Lower lobe of right lung (tissue), 2 donors: ENCODE measurements at places on chromosomes 13 and 19.

- H3K36me3 ChIP-seq = no peaks in the 10 kb centered on the region
- no peak overlapping the region for H3K4me3 ChIP-seq
- H3K27ac ChIP-seq = no peak overlapping the region
- no peaks in the 10 kb centered on the region for H3K27me3 ChIP-seq
- no peaks in the 10 kb centered on the region for H3K4me1 ChIP-seq
Observed at GRCh38 chr13:111370570-111371535, 50.4 kb downstream of the TEX29 start.

GRCh38 chr19:30371960-30372824 is at the start of gene ZNF536:
ZNF536 (plus strand) TSS chr19:30372384; CDS start chr19:30443563, 71,179 bp downstream.
- no peak for DNase-seq
- H3K36me3 ChIP-seq = no peaks in the 10 kb centered on the region
- H3K4me3 ChIP-seq = no peak within 1 kb of the TSS
- H3K27me3 ChIP-seq = peaks cover 44% of the 10 kb centered on the region
- H3K4me1 ChIP-seq = no peaks in the 10 kb centered on the region
- H3K27ac ChIP-seq = no peak within 1 kb of the TSS

DNA sequence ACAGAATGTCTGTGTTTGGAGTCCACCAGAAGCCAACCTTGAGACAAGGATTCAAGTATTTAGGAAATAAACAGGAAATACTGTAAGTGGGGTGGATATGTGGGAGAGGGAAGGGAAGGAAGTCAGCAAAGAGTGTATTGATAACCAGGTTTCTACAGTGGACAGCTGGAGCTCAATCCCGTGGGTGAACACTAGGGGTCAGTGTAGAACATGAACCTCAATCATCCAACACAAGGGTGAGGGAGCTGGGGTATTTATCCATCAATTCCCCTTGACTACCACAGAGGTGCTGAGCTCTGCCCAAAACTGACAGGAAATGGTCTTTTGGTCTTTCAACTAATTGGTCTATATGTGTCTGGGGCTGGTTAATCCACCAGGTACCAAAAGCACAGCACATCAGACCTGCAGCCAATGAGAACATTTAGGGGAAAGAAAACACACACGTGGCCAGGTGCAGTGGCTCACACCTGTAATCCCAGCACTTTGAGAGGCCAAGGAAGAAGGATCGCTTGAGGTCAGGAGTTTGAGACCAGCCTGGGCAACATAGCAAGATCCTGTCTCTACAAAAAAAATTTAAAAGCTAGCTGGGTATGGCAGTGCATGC is 5.6 kb upstream of the SYDE1 start:
- H3K27ac ChIP-seq = peak overlapping the region; percentile 31
- H3K4me1 ChIP-seq = peaks cover 2% of the 10 kb centered on the region
- H3K36me3 ChIP-seq = no peaks in the 10 kb centered on the region
- no peaks in the 10 kb centered on the region for H3K27me3 ChIP-seq
- no peak overlapping the region for H3K4me3 ChIP-seq

- H3K4me1 ChIP-seq = peaks cover 20% of the 10 kb centered on the region
- no peaks in the 10 kb centered on the region for H3K27me3 ChIP-seq
- H3K27ac ChIP-seq = no peak overlapping the region
- H3K36me3 ChIP-seq = no peaks in the 10 kb centered on the region
- no peak for DNase-seq
Observed at GRCh38 chr13:42396901-42397655, 125.1 kb downstream of the AKAP11 start.

- H3K36me3 ChIP-seq = no peaks in the 10 kb centered on the region
- no peak overlapping the region for H3K27ac ChIP-seq
- peak; percentile 81 for DNase-seq
- peak overlapping the region; percentile 60 for H3K4me3 ChIP-seq
Observed at GRCh38 chr19:21474671-21475181, 30.7 kb upstream of the ZNF429 start.
